ENCODE measurements at places on chromosomes 5 and 9. TPM values are rescaled to one million over a fixed set of nuclear protein-coding genes. Genes with fewer than 3 reads are reported as not detected.

DNA sequence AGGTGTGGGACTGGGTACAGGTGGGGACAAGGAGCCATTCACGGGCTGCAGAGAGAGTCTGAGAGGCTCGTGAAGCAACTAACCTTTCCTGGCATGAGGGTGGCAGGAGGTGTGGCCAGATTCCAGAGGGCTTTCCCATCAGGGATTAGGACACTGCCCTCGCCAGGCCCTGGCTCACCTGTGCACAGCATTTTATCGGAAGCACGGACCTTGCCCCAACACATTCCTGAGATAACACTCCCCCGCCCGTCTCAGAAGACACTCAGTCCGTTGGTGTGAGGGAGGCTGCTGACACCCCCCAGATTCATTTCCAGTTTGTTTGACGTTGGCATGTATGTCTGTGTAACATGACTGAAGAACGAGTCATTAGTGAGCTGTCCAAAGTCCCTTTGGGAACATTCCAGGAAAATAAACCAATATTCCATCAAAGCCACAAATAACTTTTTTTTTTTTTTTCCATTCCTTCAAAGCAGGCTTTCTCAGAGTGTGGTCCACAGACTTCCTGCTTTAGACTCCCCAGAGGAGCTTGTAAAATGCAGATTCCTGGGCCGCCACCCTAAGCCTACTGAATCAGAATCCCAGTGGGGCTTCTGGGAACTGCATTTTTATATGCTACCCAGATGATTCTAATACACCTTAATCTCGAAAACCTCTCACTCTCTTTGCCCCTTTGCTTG lies 23.4 kb downstream of the WWC1 start:
- no peaks in the 10 kb centered on the region for H3K27me3 ChIP-seq
- H3K4me3 ChIP-seq: no peak overlapping the region
- no peaks in the 10 kb centered on the region for H3K36me3 ChIP-seq

DNA sequence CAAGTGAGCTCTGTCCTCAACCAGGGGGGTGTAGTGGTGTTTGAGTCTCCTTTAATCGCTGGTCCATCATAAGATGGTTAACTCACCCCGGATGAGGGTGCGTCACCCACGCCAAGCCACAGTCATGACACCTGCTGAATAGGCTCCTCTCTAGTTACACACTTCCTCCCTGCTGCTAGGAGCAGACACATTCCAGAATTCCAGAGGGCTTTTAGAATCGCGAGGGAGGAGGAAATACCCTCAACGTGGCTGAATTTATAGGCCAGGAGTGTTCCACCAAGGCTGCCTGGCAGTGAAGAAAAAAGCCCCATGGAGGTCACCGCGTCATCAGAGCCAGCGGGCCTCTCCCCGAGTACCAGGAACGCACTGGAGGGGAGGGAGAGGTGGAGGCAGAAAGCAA lies 5.1 kb downstream of the GLRX start:
- H3K4me1 ChIP-seq: peaks cover 62% of the 10 kb centered on the region
- no peak for DNase-seq
- H3K4me3 ChIP-seq: no peak overlapping the region
- H3K36me3 ChIP-seq: peaks cover 23% of the 10 kb centered on the region

Gene SPATA31A3
- total RNA-seq: not detected

GRCh38 chr5:57695706-57696388 lies 213.2 kb upstream of the ACTBL2 start:
- no peaks in the 10 kb centered on the region for H3K27me3 ChIP-seq
- H3K4me1 ChIP-seq: no peaks in the 10 kb centered on the region
- no peak for DNase-seq

GRCh38 chr5:54285686-54286085 lies 24.7 kb downstream of the ARL15 start:
- no peak overlapping the region for H3K4me3 ChIP-seq
- no peaks in the 10 kb centered on the region for H3K27me3 ChIP-seq
- no peak overlapping the region for H3K27ac ChIP-seq
- no peaks in the 10 kb centered on the region for H3K36me3 ChIP-seq
- H3K4me1 ChIP-seq: no peaks in the 10 kb centered on the region
- no peak for DNase-seq

Gene PTGR1
- 34.0 TPM for total RNA-seq

GRCh38 chr9:37732952-37733351 lies 20.7 kb upstream of the TRMT10B start:
- no peak overlapping the region for H3K4me3 ChIP-seq
- no peak overlapping the region for H3K27ac ChIP-seq
- H3K36me3 ChIP-seq: no peaks in the 10 kb centered on the region
- H3K27me3 ChIP-seq: no peaks in the 10 kb centered on the region

Gene SLCO6A1
- not detected for total RNA-seq

Gene PFN3
- total RNA-seq: not detected

DNA sequence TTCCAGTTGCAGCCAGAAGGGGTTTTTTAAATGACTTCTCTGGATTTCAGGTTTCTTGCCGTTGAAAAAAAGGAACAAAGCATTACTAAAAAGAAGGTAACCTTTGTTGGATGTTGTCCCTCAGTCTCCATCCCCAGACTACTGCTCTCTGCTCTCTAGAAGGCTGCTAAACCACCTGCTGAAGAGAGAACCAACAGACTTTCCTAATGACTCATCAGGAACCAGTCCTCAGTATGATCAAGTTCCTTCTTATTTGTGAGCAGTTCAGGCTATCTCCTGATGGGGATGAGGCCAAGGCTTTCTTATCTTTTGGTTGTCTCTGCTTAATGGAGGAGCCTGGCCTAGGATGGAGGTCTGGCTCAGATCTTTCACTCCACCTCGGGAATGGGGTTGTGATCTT lies 4.1 kb downstream of the KIF4B start:
- no peak overlapping the region for H3K27ac ChIP-seq
- DNase-seq: no peak
- no peaks in the 10 kb centered on the region for H3K36me3 ChIP-seq
- H3K27me3 ChIP-seq: no peaks in the 10 kb centered on the region
- no peaks in the 10 kb centered on the region for H3K4me1 ChIP-seq

DNA sequence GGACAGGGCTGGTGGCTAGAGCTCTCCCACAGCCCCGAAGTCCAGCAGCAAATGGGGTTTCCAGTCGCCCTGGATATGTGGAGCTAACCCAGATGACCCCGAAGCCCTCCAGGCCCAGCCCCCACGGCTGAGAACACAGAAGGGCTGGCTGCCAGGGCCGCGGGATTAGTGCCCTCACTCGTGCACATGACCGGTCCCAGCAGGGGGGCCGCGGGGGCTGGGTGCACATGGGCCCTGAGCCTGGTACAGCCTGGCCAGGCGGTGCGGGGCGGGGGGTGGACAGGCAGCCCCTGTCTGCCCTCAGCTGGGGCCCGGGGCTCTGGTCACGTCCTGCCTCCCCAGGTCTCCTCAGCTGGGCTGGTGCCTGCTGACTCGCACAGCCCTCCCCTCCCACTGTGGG lies 5.9 kb downstream of the SSNA1 start:
- no peak overlapping the region for H3K27ac ChIP-seq
- peaks cover 21% of the 10 kb centered on the region for H3K4me1 ChIP-seq
- H3K4me3 ChIP-seq: no peak overlapping the region
- DNase-seq: peak; percentile 82
- H3K36me3 ChIP-seq: peaks cover 18% of the 10 kb centered on the region

- no peaks in the 10 kb centered on the region for H3K36me3 ChIP-seq
- no peak overlapping the region for H3K27ac ChIP-seq
Observed at GRCh38 chr9:137023583-137023991, 4.5 kb downstream of the ABCA2 start.

Gene BARX1
- not detected for total RNA-seq

DNA sequence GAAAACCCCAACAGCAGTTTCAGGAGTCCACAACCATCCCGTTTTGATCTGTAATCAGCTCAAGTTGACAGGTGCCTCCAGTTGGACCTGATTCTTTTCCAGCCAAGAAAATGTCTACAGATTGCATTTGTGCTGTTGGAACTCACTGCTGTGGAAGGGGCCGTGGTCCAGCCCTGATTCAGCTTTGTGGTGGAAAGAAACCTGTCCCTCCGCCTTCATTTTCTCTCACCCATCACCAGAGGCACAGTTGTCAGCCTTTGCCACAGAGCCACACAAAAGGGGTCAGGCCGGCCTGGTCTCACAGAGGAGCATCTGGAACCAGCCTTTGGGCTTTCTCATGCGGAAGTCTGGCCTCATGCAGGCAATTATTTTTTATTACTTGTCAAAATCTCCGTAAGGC lies 483.6 kb downstream of the GADD45G start:
- no peak for DNase-seq
- H3K27me3 ChIP-seq: no peaks in the 10 kb centered on the region
- no peak overlapping the region for H3K4me3 ChIP-seq
- no peak overlapping the region for H3K27ac ChIP-seq
- peaks cover 9% of the 10 kb centered on the region for H3K4me1 ChIP-seq

Gene FOXD4L4
- 0.31 TPM for total RNA-seq

Gene SLC6A3
- total RNA-seq: 1.2 TPM

Gene ANXA6
- total RNA-seq: 71.4 TPM

Gene CNTNAP3
- 13.6 TPM for total RNA-seq

DNA sequence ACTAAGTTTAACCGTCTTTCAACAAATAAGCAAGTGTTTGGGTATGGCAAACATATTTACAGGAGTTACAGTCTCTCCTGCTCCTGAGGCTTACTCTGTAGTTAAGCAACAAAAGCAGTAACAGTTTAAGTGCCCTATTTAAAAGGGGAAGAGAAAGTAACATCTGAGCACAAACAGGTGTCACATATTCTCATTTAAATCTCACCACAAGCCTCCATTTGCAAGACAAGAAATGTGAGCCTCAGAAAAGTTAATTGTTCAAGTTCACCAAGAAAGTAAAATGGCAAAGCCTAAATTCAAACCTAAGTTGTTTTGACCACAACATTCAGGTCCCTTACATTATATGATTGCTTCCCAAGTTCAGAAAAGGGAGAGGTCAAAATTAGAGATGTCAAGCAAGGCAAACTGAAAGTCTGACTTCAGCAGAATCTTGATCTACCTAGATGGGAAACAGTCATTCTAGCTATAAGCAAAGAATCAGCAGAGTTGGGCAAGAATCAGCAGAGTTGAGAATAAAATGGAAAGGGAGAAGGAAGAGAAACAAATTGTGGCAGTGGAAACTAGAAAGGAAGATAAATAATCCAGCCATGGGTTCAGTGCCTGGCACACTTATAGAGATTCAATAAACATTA lies 93.4 kb downstream of the STRBP start:
- no peak overlapping the region for H3K4me3 ChIP-seq
- H3K4me1 ChIP-seq: no peaks in the 10 kb centered on the region
- H3K27ac ChIP-seq: no peak overlapping the region
- no peak for DNase-seq
- H3K27me3 ChIP-seq: no peaks in the 10 kb centered on the region

DNA sequence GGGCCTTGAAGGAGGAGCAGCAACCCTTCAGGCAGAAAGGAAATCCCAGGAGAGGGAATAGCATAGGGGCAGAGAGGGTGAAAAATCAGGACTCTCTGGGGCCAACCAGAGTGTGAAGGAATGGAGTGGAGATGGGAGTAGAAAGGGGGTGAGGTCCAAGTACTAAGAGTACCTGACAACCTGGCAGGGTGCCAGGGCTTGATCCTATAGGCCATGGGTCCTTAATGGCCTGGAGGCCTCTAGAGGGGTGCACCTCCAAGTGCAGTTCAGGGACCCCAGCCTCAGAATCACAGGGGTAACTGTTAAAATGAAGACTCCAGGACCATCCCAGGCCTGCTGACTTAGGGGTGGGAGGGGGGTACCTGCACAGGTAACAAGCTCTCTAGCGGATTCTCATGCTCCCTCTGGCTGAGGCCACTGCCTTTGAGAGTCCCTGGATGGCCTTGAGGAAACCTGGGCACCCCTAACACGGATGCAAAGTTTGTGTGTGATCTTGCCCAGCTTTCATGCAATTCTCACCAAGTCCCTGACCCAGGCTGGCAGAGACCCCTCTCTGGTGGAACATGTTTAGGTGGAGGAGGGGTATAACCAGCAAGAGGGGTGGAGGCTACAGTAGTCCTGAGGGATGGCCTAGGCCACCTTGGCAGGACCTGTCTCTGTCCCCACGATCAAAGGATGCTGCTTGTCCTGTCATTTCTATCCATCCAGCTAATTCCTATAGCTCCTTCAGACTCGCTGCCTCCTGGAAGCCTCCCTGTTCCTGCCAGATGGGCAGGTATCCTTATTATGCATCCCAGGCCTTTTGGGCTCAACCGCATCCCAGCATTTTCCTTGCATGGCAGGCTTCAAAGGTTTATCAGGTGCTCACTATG lies 17.6 kb upstream of the CSF1R start:
- no peaks in the 10 kb centered on the region for H3K27me3 ChIP-seq
- H3K4me3 ChIP-seq: no peak overlapping the region
- DNase-seq: no peak
- no peak overlapping the region for H3K27ac ChIP-seq

DNA sequence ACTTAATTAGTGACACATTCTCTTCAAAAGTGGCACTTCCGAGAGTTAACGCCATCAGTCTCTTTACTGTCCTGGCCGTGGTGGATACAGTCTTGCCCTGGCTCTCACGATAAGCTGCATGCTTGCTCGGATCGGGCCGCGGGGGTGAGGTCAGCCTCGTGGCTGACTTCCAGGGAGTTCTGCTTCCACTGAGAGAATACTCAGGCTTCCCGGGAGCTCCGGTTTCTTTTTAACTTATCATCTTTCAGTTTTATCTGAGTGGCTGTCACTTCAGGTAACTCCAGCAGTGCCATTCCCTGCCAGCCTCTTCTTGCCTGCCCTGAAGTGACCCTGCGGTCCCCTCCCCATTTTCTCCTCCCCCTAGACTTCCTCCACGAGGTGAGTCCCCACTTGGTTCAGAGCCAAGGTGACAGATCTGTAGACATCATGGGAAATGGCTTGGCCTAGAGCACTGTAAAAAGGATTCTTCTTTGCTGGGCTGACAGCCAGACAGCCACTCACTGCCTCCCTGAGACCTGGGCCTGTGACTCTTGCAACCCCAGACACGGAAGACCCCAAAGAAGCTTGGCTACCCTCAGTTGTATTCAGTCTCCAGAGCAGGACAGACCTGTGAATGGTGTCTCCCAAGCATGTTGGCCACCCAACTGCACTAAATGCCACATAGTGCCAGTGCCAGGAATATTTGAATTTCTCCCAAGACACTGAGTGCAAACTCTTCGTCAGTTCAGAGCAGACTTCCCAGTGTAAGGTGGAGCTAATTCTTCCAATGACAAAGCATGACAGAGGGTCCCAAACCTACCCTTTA lies 95.1 kb downstream of the DAPK1 start:
- no peak overlapping the region for H3K4me3 ChIP-seq
- peak; percentile 72 for DNase-seq
- no peaks in the 10 kb centered on the region for H3K27me3 ChIP-seq
- peaks cover 52% of the 10 kb centered on the region for H3K4me1 ChIP-seq
- peak overlapping the region; percentile 52 for H3K27ac ChIP-seq
- H3K36me3 ChIP-seq: no peaks in the 10 kb centered on the region

GRCh38 chr5:180810210-180810958 lies 7.8 kb upstream of the MGAT1 start:
- H3K27me3 ChIP-seq: no peaks in the 10 kb centered on the region
- peak overlapping the region; percentile 99 for H3K27ac ChIP-seq
- peak overlapping the region; percentile 78 for H3K4me3 ChIP-seq
- peak; percentile 98 for DNase-seq

Gene ARAP3
- 17.6 TPM for total RNA-seq

Gene OR1Q1
- not detected for total RNA-seq

- DNase-seq: no peak
- peak overlapping the region; percentile 98 for H3K27ac ChIP-seq
- H3K27me3 ChIP-seq: no peaks in the 10 kb centered on the region
Observed at GRCh38 chr9:128553728-128554127, 1.3 kb downstream of the SPTAN1 start.

GRCh38 chr5:149264439-149265067 lies 7.1 kb upstream of the AFAP1L1 start:
- H3K4me1 ChIP-seq: no peaks in the 10 kb centered on the region
- H3K36me3 ChIP-seq: no peaks in the 10 kb centered on the region
- no peak overlapping the region for H3K27ac ChIP-seq
- DNase-seq: no peak
- H3K4me3 ChIP-seq: no peak overlapping the region
